ENCODE measurements at places on chromosomes 5 and 9. TPM values are rescaled to one million over a fixed set of nuclear protein-coding genes. Genes with fewer than 3 reads are reported as not detected.
A peak's percentile ranks its signal among the peaks of the same experiment; 100 is the strongest.

CCL28 gene
- not detected for total RNA-seq

- H3K27me3 ChIP-seq: no peaks in the 10 kb centered on the region
- no peak overlapping the region for H3K4me3 ChIP-seq
- no peaks in the 10 kb centered on the region for H3K36me3 ChIP-seq
Measured at GRCh38 chr5:52898961-52899680, 90.0 kb upstream of the ITGA2 start.

- no peaks in the 10 kb centered on the region for H3K27me3 ChIP-seq
- no peak for DNase-seq
- no peak overlapping the region for H3K4me3 ChIP-seq
- peaks cover 3% of the 10 kb centered on the region for H3K36me3 ChIP-seq
- H3K27ac ChIP-seq: no peak overlapping the region
Measured at GRCh38 chr9:125829743-125830142, 82.6 kb downstream of the PBX3 start.

GRCh38 chr5:74063346-74063745, 437.4 kb downstream of the ARHGEF28 start:
- H3K27ac ChIP-seq: peak overlapping the region; percentile 23
- no peaks in the 10 kb centered on the region for H3K36me3 ChIP-seq
- H3K4me3 ChIP-seq: no peak overlapping the region
- no peak for DNase-seq
- peaks cover 15% of the 10 kb centered on the region for H3K4me1 ChIP-seq
- no peaks in the 10 kb centered on the region for H3K27me3 ChIP-seq

GRCh38 chr9:134618833-134619447, 22.7 kb upstream of the COL5A1 start:
- peaks cover 17% of the 10 kb centered on the region for H3K4me1 ChIP-seq
- H3K27ac ChIP-seq: no peak overlapping the region
- DNase-seq: no peak
- no peak overlapping the region for H3K4me3 ChIP-seq

DNA sequence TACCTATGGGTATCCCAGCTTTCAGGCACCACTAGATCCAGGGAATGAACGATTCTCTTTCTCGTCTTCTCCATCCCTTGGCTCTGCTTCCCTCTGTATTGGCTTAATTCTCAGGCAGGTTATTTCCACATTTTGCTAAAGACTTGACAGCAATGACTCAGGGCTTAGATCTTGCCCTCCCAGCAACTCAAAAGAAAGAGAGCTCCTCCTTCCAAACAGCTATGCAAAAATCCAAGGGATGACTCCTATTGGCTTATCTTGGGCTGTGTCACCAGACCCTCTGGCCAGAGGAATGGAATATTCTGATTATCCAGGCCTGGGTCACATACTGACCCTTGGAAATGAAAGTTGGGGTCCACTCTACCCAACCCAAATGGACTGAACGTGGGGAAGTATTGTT, 270.2 kb downstream of the NTRK2 start:
- no peaks in the 10 kb centered on the region for H3K36me3 ChIP-seq
- H3K4me1 ChIP-seq: peaks cover 3% of the 10 kb centered on the region
- DNase-seq: no peak
- H3K27me3 ChIP-seq: peaks cover 2% of the 10 kb centered on the region

DNA sequence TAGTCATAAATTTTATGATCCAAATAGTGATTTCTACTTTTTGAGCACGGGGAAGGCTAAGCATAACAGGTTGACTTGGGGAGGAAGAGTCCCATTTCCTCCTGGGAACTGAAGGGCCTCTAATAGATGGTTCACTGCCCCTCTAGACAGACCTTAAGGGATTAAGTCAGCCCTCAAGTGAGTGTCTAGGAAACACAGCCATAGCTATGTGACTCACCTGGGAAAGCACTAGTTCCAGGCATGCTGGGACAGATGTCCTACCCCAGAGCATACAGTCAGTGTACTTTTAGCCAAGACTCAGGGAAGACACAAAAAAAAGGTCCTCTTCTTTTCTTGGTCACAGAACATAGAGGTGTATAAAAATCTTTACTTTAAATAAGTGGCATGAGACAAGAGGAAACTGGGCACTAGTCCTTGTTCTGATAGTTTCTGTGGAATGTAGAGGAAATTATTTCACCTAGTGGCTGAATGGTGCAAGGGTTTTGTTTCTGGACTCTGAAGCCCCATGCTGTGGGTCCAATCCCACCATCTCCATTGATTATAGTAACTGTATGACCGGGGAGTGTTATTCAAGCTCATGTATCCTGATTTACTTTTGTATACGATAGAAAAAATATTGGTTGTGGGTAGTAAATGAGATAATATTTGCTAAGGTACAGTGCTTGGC, 86.0 kb downstream of the NREP start:
- H3K4me3 ChIP-seq: no peak overlapping the region
- no peak for DNase-seq
- H3K27me3 ChIP-seq: no peaks in the 10 kb centered on the region
- no peaks in the 10 kb centered on the region for H3K36me3 ChIP-seq
- no peak overlapping the region for H3K27ac ChIP-seq

DNA sequence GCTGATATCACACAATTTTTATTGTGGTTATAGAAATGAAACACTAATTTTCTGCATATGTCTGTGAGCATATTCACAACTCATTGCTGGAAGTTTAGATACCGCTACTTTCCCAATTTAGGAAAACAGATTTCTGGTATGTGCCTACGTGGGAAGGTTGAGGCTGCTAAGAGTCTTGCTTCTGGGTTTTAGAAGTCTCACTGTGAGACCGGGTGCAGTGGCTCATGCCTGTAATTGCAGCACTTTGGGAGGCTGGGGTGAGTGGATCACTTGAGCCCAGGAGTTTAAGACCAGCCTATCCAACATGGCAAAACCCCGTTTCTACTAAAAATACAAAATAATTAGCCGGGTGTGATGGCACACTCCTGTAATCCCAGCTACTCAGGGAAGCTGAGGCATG, 39.6 kb downstream of the UBAP1 start:
- no peak for DNase-seq
- H3K27me3 ChIP-seq: no peaks in the 10 kb centered on the region
- no peak overlapping the region for H3K27ac ChIP-seq
- no peak overlapping the region for H3K4me3 ChIP-seq

- no peak overlapping the region for H3K4me3 ChIP-seq
- no peaks in the 10 kb centered on the region for H3K36me3 ChIP-seq
- peaks cover 11% of the 10 kb centered on the region for H3K27me3 ChIP-seq
- no peak for DNase-seq
- H3K4me1 ChIP-seq: peaks cover 2% of the 10 kb centered on the region
Measured at GRCh38 chr9:74570879-74571512, 73.9 kb downstream of the RORB start.

DNA sequence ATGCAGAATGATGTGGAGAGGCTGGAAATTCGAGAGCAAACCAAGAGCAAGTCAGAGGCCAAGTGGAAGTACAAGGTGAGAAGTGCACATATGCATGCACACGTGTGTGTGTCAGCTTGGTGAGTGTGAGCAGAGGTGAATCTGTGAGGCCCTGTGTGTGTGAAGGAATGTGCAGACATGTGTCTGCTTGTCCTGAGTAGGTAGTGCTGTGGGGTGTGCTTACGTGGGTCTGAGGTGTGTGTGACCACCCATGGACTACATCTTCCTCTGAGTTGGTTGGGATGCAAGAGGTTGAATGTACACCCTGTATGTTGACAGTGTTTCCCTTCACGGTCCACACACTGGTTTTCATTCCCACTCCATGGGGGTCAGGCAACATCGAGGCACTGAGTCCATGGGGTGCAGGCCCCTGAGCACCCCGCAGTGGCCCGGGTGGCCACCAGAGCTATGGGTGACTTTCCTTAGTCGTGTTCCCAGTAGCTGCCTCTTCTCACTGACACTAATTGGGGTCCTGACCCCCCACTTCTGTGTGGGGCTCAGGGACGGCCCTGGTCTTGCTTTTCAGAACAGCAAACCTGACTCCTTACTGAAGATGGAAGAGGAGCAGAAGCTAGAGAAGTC, 86.7 kb downstream of the PHF2 start:
- H3K27ac ChIP-seq: no peak overlapping the region
- no peaks in the 10 kb centered on the region for H3K4me1 ChIP-seq
- DNase-seq: no peak
- no peak overlapping the region for H3K4me3 ChIP-seq
- no peaks in the 10 kb centered on the region for H3K27me3 ChIP-seq

HAVCR2 gene
- total RNA-seq: 0.86 TPM

DNA sequence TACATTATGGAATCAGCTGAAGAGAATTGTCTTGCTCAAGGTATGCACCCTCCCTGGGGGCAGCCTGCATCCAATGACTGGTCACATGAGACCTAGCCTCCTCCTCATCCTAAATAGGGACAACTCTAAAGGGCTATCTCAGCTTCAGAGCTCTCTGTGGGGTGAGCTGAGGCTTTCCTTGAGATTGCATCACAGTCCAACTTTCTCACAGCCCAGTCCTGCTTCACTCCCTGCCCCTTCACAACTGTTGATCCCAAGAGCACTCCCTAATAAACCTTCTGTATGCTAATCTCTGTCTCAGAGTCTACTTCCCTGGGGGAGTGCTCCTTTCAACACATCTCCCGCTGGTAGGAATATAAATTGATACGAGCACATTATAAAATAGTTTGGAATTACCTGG, 44.1 kb upstream of the ERBIN start:
- peaks cover 4% of the 10 kb centered on the region for H3K36me3 ChIP-seq
- H3K4me1 ChIP-seq: peaks cover 4% of the 10 kb centered on the region
- H3K27me3 ChIP-seq: peaks cover 15% of the 10 kb centered on the region
- DNase-seq: no peak
- no peak overlapping the region for H3K4me3 ChIP-seq

FBXL7 gene
- 68.8 TPM for total RNA-seq

DNA sequence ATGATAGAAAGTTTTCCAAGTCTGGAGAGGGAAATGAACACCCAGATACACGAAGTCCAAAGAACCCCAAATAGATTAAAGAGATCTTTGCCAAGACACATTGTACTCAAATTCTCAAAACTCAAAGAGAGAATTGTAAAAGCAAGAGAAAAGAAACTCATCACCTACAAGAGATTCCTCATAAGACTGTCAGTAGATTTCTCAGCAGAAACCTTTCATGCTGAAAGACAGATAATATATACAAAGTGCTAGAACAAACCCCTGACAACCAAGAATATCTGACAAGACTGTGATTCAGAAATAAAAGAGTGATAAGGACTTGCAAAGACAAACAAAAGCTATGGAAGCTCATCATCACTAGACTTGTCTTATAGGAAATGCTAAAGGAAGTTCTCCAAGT, 326.7 kb upstream of the ZNF608 start:
- H3K27ac ChIP-seq: no peak overlapping the region
- no peaks in the 10 kb centered on the region for H3K27me3 ChIP-seq
- peaks cover 18% of the 10 kb centered on the region for H3K36me3 ChIP-seq
- H3K4me1 ChIP-seq: no peaks in the 10 kb centered on the region

DNA sequence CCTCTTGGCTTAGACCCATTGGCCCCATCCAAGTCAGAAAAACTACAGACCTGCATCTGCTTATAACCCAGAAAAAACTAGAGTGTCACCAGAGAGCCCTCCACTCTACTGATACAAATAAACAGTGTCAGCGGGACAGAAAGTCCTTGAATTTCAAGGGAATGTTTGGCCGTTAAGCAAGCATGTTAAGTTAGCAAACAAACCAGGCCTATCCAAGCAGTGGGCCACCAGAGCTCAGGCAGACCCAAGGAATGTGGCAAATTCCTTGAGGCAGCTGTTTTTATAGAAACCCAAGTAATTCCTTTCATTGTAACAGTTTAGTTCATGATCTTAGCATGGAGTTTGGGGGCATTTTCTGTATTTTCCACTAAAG, 70.9 kb downstream of the PRLR start:
- DNase-seq: no peak
- no peaks in the 10 kb centered on the region for H3K36me3 ChIP-seq
- peaks cover 5% of the 10 kb centered on the region for H3K4me1 ChIP-seq
- no peak overlapping the region for H3K4me3 ChIP-seq

HTR4 gene
- 0.27 TPM for total RNA-seq

DNA sequence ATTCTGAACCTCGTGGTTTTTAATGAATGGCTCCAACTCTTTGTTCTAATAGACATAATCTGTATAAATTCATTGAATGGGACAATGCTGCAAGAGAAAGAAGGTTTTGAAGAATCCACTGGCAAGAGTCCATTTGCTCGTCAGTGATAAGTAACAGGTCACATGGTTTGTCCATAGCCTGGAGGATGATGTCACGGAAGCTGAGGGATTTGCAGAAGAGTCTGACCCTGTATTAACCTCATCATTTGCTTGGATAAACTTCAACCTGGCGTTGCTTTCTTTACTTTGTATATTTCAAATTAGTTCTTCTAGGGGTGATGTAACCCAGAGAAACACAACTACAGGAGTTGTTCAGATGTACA, 197.4 kb downstream of the GAS1 start:
- peaks cover 48% of the 10 kb centered on the region for H3K4me1 ChIP-seq
- DNase-seq: no peak
- no peak overlapping the region for H3K4me3 ChIP-seq
- H3K27me3 ChIP-seq: no peaks in the 10 kb centered on the region
- no peaks in the 10 kb centered on the region for H3K36me3 ChIP-seq

GRCh38 chr9:23538461-23539003, 287.5 kb downstream of the ELAVL2 start:
- H3K27me3 ChIP-seq: peaks cover 32% of the 10 kb centered on the region
- H3K4me3 ChIP-seq: no peak overlapping the region
- DNase-seq: no peak
- peaks cover 16% of the 10 kb centered on the region for H3K4me1 ChIP-seq
- no peak overlapping the region for H3K27ac ChIP-seq
- no peaks in the 10 kb centered on the region for H3K36me3 ChIP-seq

CRHBP gene
- 5.3 TPM for total RNA-seq

PCDHB7 gene
- 1.6 TPM for total RNA-seq

GRCh38 chr5:149438711-149439132, 59.6 kb upstream of the IL17B start:
- H3K4me3 ChIP-seq: no peak overlapping the region
- no peak overlapping the region for H3K27ac ChIP-seq
- peaks cover 22% of the 10 kb centered on the region for H3K4me1 ChIP-seq
- DNase-seq: no peak
- no peaks in the 10 kb centered on the region for H3K27me3 ChIP-seq
- no peaks in the 10 kb centered on the region for H3K36me3 ChIP-seq

CATSPER3 gene
- total RNA-seq: 1.1 TPM

HAVCR1 gene
- 0.25 TPM for total RNA-seq

DNA sequence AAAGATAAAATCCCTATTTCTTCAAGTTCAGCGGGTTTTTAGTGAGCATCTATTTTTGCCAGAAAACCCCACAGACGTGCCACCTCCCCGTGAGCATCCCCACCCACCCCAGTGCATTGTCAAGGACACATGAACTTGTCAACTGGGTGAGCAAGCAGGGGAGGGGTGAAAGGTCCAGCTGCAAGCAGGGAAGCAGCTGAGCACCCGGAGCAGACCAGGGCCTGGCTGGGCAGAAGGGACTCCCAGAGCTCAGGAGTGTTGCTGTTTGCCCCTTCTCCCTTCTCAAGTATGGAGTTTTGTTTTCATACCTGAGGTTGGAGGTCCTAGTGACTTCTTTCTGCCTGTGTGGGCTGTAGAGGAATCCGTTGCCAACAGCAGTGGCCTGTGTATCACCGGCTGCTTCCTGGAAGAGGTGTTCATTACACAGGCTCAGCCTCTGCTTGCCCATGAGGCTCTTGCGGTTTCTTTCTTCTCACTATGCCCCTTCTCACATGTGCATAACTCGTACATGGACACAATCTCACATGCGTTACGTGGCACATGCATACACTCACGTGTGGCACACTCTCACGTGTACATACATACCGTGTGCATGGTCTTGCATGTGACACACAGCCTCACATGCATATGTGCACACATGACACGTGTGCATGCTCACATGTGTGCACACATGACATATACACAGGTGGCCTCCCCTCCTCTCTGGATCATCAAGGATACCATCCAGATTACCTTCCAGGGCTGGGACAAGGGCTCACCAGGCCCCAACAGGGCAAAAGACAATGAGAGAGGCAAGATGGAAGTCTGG, 126.7 kb downstream of the MVB12B start:
- peaks cover 16% of the 10 kb centered on the region for H3K36me3 ChIP-seq
- H3K4me1 ChIP-seq: no peaks in the 10 kb centered on the region
- no peak overlapping the region for H3K27ac ChIP-seq
- H3K4me3 ChIP-seq: no peak overlapping the region
- DNase-seq: no peak

FOXD4L3 gene
- 0.25 TPM for total RNA-seq

IFNA13 gene
- 0.66 TPM for total RNA-seq
